Subcutaneous preadipocyte (primary cell): ENCODE measurements at places on chromosomes 2 and 18. TPM values are rescaled to one million over a fixed set of nuclear protein-coding genes. Genes with fewer than 3 reads are reported as not detected.

D2HGDH gene
- total RNA-seq, result 10.9 and 13.6 TPM in 2 replicates

POTEI gene
- not detected in 2 replicates for total RNA-seq

CABLES1 gene
- total RNA-seq, result 1.1 and 3.1 TPM in 2 replicates

ZNF385B gene
- total RNA-seq, result under 0.01 and 0.37 TPM in 2 replicates

TUBA4B gene
- not detected in 2 replicates for total RNA-seq

FARP2 gene
- 39.7 and 55.9 TPM in 2 replicates for total RNA-seq

FANCL gene
- total RNA-seq, result 10.3 and 15.6 TPM in 2 replicates

GAD1 gene
- not detected in 2 replicates for total RNA-seq

REG1B gene
- total RNA-seq, result not detected in 2 replicates

ANTXR1 gene
- 24.6 and 29.5 TPM in 2 replicates for total RNA-seq

ERFE gene
- total RNA-seq, result 7.0 and 8.0 TPM in 2 replicates

FABP1 gene
- total RNA-seq, result not detected in 2 replicates

SERPINB8 gene
- total RNA-seq, result 16.5 and 28.2 TPM in 2 replicates

AGAP1 gene
- total RNA-seq, result 16.2 and 28.3 TPM in 2 replicates
